Endothelial cell (in vitro differentiated cells): ENCODE measurements at places on chromosomes 16 and 17.

GRCh38 chr17:34177642-34178041, 77.4 kb upstream of the CCL2 start:
- DNase-seq: no peak

- no peak for DNase-seq
Measured at GRCh38 chr17:15157051-15157450, 108.1 kb downstream of the PMP22 start.

GRCh38 chr17:81948635-81949378, 1.8 kb upstream of the MYADML2 start:
- no peak for DNase-seq

- no peak for DNase-seq
Measured at GRCh38 chr16:25413133-25413532, 155.5 kb upstream of the ZKSCAN2 start.

DNA sequence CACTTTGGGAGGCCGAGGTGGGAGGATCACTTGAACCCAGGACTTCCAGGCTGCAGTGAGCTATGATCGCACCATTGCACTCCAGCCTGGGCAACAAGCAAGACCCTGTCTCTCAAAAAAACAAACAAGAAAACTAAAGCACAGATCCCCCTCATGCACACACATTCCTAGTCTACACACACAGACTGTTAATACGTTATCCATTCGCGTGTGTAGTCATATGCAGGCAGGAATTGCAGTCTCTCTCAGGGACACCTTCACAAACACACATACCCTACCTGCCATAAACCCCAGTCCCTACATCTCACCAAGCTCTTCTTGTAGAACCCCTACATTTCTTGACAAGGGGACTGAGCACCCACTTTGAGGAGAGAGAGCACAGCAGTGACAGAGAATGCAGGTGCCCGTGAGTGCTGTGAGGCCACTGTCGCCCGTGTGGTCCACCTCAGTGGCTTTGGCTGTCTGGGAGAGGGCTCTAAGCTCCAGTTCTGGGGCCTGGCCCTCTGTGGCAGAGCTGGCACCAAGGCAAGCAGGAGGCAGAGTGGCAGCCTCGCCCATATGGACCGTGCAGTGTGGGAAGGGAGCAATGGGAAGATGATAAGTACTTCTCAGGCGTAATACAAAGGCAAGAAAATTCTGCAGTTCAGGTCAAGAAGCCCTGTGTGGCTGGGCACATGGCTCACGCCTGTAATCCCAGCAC, 59.0 kb upstream of the RPH3AL start:
- no peak for DNase-seq

GRCh38 chr17:64555281-64555680, 48.5 kb downstream of the CEP95 start:
- no peak for DNase-seq

DNA sequence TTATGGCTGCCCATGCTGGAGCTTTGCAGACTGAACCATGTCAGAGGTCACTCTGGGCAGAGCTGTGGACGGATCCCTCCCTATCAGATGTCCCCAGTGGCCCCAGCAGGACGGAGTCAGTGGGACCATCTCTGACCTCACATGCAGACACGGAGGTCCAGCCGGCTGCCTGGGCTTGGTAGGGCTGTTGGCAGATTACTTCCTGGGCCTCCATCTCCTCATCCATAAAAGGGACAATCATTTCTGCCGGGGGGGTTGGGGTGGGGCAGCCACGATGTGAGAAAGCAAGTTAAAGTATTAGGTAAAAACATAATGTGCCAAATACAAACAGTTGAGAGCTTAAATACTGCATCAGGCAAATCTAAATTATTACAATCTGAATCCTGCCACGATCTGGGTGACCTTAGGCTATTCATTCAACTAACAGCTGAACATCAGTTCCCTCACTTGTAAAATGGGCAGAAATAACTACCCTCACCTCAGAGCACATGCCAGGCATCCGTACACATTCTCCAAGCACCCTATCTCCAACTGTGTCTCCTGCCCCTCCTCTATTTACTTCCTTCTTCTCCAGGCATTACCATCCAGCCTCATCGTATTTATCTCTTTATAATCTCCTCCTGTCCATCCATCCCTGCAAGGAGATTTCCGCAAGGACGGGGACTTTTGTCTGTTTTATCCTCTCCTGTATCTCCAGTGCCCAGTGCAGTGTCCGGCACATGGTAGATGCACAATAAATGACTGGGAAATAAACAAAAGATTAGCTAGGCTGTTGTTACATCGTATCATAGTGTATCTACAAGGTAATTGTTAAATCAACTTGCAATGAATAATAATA, 192.3 kb upstream of the FOXF1 start:
- DNase-seq: no peak

DNA sequence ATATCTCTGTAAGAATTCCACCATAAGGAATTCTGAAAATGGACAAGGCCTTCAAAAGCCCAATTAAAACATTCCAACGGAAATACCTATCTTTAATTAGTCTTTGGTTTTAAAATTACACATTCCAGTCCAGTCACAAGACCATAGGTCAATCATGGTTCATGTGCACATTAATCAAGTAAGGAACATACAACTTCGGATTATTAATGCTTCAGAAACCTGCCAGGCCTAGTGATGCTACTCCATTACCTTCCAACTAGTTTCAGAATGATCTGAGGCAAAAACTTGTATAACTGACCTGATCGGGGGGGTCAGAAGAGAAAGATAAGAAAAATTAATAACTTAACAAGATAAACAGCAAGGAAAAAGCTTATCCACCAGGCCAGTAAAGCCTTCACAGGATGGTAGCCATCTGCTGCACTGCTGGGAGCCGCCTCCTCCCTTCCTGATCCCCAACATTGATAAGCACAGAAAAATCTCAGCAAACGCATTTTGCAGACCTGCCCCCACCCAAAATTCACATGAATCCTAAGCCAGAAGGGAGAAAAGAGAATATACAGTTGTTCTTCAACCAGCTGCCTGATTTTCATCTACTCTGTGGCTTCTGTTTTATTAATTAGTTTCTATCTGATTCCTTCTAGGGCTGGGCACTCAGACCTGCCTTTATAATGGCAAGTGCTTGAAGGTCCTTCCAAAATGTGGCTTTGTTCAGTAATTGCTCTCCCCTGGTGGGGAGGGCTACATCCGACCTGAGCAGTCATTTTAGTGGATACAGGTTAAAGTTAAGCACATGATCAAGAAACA, 6.0 kb downstream of the SDR42E1 start:
- DNase-seq: no peak

- DNase-seq: no peak
Measured at GRCh38 chr16:55836158-55836611, 3.3 kb upstream of the CES1 start.

GRCh38 chr17:67485666-67486065, 108.6 kb downstream of the PITPNC1 start:
- DNase-seq: no peak

DNA sequence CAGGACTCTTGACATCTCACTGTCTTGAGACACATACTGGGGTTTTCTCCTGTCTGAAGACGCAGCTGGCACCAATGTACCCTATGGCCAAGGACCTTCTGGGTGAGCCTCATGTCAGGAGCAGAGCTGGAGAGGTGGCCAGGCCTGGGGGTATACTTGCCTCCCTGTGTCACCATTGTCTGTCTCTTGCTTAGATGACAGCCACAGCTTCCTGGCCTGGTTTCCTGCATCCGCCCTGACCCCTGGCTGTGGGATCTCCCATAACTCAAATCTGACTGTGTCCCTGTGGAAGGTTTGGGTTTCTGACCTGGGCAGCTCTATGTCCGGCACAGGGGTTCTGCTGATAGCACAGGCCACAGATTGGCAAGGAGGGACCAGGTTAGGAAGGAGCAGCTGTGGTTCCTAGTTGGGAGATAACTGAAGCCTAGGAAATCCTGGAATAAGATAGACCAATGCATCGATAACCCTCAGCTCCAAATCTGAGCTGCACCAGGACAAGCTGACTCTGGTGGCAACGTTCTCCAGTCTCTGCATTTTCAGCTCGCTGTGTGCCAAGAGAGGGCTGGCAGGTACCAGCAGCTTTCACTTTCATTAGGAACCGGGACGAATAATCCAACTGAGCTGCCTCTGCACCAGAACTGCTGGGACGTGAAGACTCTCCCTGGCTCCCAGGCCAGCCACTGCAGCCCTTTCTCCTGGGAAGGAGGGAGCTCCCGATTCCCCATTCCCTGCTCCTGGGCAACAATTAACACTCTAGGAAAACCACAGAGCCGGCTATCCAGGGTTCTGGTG, 5.0 kb downstream of the DEXI start:
- no peak for DNase-seq

GRCh38 chr16:70777973-70778406, 23.0 kb downstream of the VAC14 start:
- DNase-seq: no peak

GRCh38 chr17:4542003-4542725, 13.0 kb downstream of the MYBBP1A start:
- DNase-seq: peak; percentile 7

GRCh38 chr16:82331397-82331796, 161.4 kb upstream of the MPHOSPH6 start:
- DNase-seq: no peak

GRCh38 chr16:11016524-11016988, 72.2 kb downstream of the CLEC16A start:
- DNase-seq: no peak

DNA sequence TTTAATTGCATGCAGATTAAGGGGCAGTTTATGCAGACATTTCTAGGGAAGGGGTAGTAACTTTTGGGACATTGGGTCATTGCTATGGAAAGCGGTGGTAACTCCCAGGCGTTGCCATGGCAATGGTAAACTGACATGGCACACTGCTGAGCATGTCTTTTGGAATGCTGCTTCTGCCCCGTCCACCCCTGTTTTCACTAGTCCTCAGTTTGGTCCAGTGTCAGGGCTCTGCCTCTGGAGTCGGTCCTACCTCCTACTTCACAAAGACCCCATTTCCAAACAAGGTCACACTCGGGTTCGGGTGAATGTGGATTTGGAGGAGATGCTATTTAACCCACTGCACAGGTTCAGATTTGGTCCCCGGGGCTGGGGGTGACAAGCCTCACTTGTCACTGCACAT, 2.9 kb downstream of the IL34 start:
- DNase-seq: no peak

GRCh38 chr17:653724-654123, 60.9 kb downstream of the VPS53 start:
- DNase-seq: no peak

DNA sequence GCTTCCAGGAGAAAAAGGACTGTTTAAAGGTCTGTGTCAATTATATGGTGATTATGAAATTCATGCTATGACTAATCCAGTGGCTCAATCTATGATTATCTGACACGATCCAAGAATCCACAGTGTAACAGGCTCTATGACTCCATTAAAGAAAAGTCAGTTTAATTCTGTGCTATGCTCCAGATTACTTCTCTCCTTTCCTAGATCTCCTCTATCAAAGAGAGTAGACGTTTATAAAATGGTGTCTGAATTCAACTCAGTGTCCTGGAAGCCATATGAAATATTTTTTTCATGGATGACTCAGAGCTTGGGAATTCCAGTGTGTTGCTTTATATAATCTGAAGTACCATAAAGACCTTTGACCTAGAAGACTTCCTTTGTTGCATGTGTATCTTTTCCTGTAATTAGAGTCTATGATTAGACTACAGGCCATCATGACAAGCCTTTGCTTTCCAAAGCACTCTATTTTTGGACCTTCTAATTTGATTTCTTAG, 27.0 kb upstream of the NF1 start:
- no peak for DNase-seq

GRCh38 chr16:12225806-12226465, 249.4 kb downstream of the SNX29 start:
- no peak for DNase-seq

DNA sequence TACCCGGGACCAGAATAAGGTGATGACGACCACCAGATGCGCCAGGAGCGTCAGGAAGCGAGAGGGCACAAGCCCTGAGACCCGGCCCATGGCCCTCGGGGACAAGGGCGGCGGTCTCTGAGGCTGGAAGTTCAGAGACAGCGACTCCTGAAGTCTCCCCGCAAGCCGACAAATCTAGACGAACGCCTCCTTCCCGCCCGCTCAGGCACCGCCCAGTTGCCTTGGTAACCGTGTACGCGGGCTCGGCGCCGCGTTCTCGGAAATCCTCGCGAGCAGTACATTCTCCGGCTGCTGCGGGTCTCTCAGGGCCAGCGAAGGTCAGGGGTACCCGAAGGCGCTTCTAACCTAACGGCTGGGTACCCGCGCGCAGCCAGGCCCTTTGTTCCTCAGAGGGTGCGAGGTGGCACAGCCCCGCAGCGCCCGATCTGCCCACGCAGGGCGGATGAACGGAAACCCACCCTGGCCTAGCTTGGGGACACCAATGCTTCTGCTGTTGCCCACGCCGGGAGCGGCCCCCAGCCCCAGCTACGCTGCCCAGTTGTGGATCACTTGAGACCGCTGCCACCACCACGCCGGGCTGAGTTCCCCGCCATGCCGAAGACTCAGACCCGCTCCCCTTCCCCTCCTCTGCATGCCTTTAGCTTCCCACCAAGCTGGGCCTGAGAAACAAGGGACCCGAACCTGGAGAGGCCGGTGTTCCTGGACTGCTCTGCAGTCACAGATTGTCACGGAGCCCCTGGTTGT, at the start of gene TMEM107:
Gene TMEM107, minus strand, starts transcription at position 184 of the 744 bp plus-strand sequence. Its CDS starts 94 bp downstream, at position 90.
- DNase-seq: peak; percentile 88

DNA sequence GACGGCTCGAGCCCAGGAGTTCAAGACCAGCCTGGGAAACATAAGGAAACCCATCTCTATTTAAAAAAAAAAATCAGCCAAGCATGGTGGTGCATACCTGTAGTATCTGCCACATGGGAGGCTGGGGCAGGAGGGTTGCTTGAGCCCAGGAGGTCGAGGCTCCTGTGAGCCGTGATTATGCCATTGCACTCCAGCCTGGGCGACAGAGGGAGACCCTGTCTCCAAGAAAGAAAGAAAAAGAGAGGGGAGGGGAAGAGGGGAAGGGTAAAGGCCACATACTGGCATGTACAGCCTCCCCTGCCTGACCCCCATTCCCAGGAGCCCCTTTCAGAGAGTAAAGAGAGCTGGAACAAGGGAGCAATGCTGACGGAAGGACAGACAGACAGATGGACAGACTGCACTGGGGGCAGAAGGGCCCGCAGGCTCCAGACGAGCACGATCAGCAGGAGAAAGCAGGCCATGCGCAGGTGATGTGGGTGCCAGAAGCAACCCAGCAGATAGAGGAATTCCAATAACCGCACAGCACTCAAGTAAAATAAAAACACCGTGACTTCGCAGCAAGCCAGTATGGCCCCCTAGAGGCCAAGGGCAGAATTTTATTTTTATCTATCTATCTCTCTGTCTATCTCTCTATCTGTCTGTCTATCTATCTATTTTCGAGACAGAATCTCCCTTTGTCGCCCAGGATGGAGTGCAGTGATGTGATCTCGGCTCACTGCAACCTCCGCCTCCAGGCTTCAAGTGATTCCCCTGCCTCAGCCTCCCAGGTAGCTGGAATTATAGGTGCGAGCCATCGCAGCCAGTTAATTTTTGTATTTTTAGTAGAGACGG, 27.1 kb upstream of the SNN start:
- peak; percentile 23 for DNase-seq

DNA sequence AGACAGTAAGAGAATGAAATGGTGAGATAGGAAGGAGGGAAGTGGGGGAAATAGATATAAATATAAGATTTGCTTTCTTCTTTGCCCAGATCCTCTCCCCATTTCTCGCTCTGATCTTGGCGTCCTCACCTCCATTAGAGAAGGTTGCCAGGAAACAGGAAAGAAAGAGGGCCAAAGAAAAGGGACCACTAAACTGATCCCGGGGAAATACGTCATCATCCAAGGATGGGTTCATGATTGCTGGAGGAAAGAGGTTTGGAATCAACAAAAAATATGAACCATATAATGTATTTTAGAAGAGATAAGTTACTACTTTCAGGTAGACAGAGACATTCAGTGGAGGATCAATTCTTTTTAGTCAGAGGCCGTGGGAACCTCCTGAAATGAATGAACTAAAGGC, 536.0 kb downstream of the HAPSTR1 start:
- no peak for DNase-seq
